ENCODE measurements at places on chromosomes 4 and X. TPM values are rescaled to one million over a fixed set of nuclear protein-coding genes. Genes with fewer than 3 reads are reported as not detected.
A peak's percentile ranks its signal among the peaks of the same experiment; 100 is the strongest.

DNA sequence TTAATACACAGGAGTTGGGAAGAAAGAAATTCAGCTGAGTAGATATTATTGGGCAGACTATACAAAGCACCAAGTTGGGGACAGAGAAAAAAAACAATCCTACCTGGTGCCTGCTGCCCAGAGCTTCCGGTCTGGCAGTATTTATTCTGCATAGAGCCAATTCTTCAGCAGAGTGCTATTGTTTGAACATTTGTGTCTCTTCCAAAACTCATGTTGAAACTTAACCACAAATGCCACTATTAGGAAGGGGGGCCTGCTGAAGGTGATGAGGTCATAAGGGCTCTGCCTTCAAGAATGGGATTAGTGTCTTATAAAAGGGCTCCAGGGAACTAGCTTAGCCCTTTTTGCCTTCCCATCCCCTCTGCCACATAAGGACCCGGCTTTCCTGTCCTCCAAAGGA, 136.2 kb downstream of the EVC2 start:
- H3K36me3 ChIP-seq = no peaks in the 10 kb centered on the region
- H3K4me1 ChIP-seq = no peaks in the 10 kb centered on the region
- peak; percentile 48 for DNase-seq
- no peak overlapping the region for H3K4me3 ChIP-seq

- H3K4me1 ChIP-seq = peaks cover 4% of the 10 kb centered on the region
- peaks cover 47% of the 10 kb centered on the region for H3K27me3 ChIP-seq
- H3K27ac ChIP-seq = no peak overlapping the region
Measured at GRCh38 chr4:11428899-11429698, 405 bp upstream of the HS3ST1 start.

DNA sequence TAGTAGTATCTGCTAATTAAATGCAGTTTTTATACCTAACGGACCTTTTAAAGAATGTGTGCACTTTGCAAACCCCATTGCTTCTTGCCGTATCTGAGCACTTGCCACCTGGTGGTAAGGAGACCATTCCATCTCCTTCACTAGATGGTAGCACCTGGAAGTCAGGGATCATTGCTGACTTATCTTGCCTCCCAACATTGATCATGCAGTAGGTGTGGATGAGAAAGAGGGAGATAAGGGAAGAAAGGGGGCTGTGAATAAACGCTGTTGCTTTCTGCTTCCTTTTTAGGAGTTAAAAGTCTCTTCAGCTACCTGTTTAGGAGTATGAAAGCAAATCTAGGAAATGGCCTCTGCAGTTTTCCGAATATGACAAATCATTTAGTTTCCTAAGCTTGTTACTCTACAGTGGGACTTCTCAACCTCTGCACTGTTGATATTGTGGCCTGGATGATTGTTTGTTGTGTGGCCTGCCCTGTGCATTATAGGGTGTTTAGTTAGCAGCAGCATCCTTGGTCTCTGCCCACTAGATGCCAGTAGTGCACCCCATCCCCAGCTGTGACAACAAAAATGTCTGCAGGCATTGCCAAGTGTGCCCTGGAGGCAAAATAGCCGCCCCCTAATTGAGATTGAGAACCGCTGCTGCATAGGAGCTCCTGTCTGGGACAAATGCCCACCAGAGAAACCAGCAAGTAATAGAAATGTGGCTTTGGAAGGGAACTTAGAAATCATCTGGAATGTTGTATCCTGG, 38.8 kb downstream of the GAB1 start:
- H3K4me3 ChIP-seq = no peak overlapping the region
- H3K36me3 ChIP-seq = no peaks in the 10 kb centered on the region
- H3K27ac ChIP-seq = peak overlapping the region; percentile 6

DNA sequence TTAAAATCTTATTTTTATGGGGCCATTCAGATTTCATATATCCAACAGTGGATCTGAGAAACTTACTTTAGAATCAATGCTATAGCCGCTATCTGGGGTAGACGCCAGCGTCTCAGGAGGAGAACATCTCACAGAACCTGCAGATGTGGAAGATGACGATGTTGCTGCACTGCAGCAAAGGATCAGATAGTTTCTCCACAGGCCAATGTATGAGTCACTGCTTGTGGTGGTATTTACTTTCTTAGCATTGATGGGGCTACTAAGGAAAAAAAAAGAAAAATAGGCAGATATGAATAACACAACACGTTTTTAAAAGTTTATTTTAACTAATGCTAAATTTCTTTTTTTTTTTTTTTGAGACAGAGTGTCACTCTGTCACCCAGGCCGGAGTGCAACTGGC, 85.9 kb downstream of the ZAR1 start:
- H3K27me3 ChIP-seq = no peaks in the 10 kb centered on the region
- peak; percentile 20 for DNase-seq
- H3K4me3 ChIP-seq = no peak overlapping the region
- peaks cover 39% of the 10 kb centered on the region for H3K36me3 ChIP-seq

Gene FAM236B
- total RNA-seq = not detected

DNA sequence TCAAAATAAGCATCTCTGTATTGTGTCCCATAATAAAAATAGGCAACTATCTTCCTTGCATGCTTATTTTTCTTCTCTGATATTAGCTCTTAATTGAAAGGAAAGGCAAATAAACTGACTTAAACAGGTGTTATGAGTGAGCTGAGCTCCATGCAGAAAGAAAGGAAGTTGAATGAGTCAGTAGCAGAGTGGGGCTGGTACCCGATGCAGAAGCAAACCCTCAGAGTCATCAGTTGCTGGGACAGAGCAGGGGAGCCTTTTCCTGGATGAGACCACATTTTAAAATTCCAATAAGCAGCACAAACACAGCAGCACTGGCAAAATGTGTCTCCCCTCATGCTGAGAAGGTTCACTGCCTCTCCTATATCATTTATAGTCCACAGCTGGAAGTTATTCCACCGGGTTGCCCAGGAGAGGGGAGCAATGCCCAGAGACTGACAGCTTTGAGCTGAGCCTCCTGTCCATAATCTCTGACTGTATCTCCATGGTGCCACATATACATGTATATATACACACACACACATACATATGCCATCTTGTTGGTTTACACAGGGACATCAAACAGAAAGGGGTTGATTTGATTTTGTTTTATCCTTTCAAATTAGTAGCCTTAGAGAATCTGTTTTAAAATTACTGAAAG, 274.3 kb upstream of the PPARGC1A start:
- no peak for DNase-seq
- no peaks in the 10 kb centered on the region for H3K36me3 ChIP-seq
- H3K27me3 ChIP-seq = no peaks in the 10 kb centered on the region
- H3K27ac ChIP-seq = no peak overlapping the region

DNA sequence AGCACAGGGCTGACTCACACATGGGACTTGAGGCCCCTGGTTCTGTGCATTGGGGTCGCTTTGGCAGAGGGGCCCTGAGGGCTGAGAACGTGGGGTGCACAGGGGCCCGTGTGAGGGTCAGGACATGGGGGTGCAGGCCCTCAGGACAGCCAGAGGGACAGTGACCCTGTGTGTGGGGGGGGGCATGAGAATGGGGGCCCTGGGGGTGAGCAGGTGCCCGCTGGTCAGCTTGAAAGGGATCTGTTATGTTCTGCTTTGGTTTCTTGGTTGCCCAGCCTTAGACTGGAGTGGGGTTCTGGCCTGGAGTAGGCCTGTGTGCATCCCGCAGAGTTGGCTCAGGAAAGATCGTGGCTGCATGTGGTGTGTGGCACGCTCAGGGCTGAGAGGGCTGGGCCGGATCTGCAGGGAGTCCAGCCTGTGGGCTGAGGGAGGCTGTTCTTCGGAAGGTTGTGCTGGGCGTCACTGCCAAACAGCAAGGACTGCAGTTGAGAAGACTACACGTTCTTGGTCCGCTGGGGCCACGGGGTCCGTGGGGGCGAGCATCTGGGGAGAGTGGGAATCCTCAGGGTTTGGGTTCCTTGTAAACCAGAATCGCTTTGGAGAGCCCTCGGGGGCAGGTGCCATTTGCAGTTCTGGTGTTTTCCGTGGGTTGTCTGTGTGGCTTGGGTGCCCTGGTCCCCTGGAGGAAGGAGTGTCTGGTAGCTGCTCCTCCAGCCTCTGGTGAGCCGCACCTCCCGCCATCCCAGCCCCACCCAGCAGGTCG, 15.2 kb upstream of the UVSSA start:
- H3K4me1 ChIP-seq = no peaks in the 10 kb centered on the region
- no peaks in the 10 kb centered on the region for H3K27me3 ChIP-seq
- H3K27ac ChIP-seq = no peak overlapping the region
- H3K4me3 ChIP-seq = no peak overlapping the region
- peaks cover under 1% of the 10 kb centered on the region for H3K36me3 ChIP-seq

DNA sequence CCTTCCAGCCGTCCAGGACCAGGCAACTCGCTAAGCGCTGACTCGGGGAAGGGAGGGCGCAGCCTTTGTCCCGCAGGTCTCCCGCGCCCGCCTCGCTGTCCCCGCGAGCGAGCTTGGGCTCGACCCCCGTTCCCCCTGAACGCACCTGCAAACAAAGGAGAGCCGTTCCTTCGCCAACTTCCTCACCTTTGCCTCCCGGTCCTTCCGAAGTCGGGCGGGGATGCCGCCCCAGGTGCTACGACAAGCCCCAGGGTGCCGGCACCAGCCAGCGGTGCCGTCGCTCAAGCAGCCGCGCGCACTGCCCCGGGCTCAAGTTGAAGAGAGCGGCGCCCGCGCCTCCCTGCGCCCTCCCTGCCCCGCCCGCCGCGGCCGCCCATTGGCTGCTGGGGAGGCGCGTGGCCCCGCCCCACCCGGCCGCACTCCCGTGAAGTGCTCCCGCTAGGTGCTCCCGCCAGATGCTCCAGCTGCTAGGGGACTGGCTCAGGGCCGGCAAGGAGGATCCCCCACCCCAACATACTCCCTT, 107.1 kb downstream of the NSUN7 start:
- peak; percentile 60 for DNase-seq
- H3K27me3 ChIP-seq = peaks cover 13% of the 10 kb centered on the region
- no peaks in the 10 kb centered on the region for H3K36me3 ChIP-seq
- peak overlapping the region; percentile 34 for H3K4me3 ChIP-seq
- no peaks in the 10 kb centered on the region for H3K4me1 ChIP-seq

- H3K4me3 ChIP-seq = no peak overlapping the region
- H3K4me1 ChIP-seq = no peaks in the 10 kb centered on the region
- H3K27ac ChIP-seq = no peak overlapping the region
- no peaks in the 10 kb centered on the region for H3K27me3 ChIP-seq
Measured at GRCh38 chr4:42088386-42088785, 64.1 kb downstream of the BEND4 start.

DNA sequence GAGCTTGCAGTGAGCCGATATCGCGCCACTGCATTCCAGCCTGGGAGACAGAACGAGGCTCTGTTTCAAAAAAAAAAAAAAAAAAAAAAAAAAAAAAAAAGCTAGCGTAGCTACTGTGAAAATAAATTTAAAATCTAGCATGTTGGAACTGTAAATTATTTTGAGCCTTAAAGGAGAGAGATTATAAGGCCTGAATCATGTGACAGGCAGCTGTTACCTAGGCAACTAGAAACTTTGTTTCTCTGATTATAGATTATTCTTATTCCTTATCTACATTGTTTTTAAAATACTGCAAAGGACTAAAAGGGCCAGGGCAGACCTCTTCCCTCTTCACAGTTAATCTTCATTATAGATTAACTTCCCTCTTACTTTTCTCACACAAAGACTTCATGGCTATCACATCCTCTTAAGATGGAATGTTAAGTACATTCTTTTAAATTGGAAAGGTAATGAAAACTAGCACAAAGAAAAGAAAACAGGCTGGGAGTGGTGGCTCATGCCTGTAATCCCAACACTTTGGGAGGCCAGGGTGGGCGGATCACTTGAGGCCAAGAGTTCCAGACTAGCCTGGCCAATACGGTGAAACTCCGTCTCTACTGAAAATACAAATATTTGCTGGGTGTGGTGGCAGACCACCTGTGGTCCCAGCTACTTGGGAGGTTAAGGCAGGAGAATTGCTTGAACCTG, 21.1 kb upstream of the PDS5A start:
- no peak overlapping the region for H3K27ac ChIP-seq
- H3K4me3 ChIP-seq = no peak overlapping the region
- DNase-seq = no peak
- H3K27me3 ChIP-seq = no peaks in the 10 kb centered on the region
- no peaks in the 10 kb centered on the region for H3K36me3 ChIP-seq
- H3K4me1 ChIP-seq = no peaks in the 10 kb centered on the region

DNA sequence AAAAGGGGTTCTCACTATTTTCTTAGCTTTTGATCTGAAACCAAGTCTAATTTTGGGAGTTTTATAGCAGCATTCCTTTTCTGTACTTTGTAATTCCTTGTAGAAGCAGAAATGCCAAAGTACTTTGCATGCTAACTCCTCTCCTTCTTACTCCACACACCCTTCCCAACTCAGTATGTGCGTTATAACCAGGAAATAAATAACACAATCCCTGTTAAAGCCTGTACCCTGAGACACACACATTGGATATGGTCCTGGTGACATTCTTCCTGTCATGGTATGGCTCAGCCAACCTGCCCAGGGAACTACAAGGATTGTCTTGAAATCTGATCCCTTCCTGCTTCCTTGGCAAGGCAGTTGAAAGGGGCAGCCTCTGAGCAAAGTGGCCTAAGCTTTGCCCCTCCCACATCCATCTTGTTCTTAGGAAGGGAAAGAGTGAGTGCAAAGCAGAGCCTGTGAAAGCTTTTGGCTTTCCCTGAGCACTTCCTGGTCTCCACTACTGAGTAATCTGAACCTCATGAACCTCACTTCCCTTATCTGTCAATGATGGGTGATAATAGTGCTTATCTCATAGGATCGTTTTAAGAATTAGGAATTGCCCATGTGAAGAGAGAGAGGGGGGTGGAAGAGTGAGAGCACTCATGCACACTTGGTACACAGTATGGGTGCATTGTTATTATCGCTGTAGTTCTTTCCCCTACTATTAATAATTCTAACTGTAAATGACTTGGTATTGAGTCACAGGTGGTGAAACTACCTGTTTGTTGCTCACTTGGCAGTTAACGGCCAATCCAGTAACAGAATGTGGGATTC, 109.3 kb downstream of the AFF2 start:
- H3K27ac ChIP-seq = peak overlapping the region; percentile 5
- H3K36me3 ChIP-seq = no peaks in the 10 kb centered on the region
- DNase-seq = peak; percentile 1
- H3K4me3 ChIP-seq = no peak overlapping the region

DNA sequence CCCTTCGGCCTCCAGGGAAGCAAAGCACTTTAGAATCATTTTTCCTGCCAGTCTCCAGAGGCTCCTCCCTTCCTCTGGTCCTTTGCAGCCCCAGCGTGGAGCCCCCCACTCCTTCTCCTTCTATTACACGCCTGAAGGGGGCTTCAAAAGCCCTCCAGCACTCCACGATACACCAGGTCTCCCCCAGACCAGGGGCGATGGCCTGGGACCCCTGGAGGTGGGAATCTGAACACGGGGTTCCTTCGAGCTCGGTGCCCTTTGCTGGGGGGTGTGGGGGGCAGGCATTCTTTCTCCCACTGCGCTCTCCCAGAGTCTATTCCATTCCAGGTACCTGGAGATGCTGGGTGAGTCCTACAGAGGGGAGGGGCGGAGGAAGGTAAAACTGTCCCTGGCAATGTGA, 97.6 kb downstream of the HMX1 start:
- no peak for DNase-seq
- H3K27ac ChIP-seq = no peak overlapping the region
- H3K4me3 ChIP-seq = no peak overlapping the region
- H3K27me3 ChIP-seq = no peaks in the 10 kb centered on the region
- H3K4me1 ChIP-seq = no peaks in the 10 kb centered on the region

DNA sequence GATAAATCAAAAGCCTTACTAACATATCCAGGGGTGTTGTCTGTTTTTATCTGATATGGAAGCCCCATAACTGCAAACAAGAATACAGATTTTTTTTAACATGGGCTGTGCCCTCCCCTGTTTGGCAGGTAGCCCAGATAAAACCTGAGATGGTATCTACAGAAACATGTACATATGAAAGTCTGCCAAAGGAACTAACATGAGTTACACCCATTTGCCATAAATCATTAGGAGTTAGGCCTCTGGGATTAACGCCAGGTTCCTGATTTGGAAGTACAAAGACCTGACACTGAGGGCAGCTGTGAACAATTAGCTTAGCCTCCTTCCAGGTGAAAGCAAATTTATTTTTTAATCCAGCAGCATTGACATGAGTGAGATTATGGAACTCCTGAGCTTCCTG, 264.3 kb downstream of the TECRL start:
- H3K36me3 ChIP-seq = no peaks in the 10 kb centered on the region
- no peaks in the 10 kb centered on the region for H3K27me3 ChIP-seq
- no peak overlapping the region for H3K4me3 ChIP-seq
- no peaks in the 10 kb centered on the region for H3K4me1 ChIP-seq

Data from cardiac muscle cell (in vitro differentiated cells and primary cell).